ENCODE measurements at places on chromosomes 5 and 9.

DNA sequence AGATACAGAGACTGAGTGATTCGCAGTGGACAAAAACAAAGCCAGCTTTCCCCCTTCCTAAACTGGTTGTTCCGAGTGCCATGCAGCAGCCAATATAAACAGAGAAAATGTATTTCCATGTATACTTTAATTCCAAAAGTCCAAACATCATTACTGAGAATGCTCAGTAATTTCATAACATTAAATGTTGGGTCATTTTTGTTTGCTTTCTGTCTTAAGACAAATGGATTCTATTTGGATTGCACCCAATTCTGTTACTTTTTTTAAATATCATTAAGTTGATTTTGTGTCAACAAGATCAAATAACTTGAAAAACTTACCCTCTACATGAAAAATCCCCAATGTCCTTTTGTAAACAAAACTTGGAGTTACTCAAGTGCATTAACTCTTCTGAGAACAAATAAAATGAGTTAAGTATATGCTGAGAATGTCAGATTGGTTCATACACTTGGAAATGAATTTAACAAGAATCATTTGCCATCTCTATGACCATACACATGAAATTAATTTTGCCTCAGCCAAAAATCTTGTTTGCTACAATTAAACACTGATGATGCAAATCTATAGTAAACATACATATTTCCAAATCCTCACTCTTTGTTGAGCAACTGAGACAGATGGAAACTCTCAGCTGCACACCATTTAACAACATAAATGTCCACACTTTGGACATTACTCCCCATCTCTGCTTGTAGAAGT lies 19.4 kb downstream of the LURAP1L start:
- DNase-seq, result no peak

GRCh38 chr9:122318284-122318683 lies 52.5 kb upstream of the PTGS1 start:
- no peak for DNase-seq

GRCh38 chr9:107886826-107887225 lies 397.3 kb upstream of the KLF4 start:
- no peak for DNase-seq

DNA sequence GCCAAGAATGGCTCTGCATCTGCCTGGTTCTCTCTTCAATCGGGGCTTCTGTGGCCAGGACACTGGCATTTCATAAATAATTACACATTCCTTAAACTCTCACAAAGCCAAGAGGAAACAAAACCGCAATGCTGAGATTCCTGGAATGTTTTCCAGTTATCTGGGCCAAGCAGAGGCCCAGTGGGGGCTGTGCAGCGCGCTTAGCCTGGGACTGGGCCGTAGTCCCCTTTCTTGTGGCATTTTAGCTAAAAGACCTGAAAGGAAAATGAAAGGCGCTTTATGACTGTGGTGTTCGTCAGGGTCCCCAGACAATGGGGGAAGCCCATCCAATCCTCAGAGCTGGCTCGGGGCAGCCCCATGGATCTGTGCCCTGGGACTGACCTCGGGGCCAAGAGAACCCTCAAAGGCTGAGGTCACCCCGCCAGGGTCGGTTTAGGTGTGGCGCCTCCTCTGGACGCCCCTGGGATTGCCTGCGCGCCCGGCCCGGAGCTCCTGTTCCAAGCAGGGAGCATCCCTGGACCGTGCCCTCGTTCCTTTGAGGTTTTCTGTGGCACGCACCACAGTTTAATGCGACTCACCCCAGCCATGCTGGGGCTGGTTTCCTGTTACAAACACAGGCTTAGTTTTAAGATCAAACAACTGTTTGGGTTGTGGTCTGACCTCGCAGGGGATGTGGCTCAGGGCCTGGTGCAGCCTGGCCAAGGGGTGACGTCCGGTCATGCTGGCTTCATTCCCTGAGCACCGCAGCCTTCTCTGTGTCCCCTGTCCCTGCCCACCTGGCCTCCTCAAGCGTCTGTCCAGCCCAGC lies 51.5 kb upstream of the NKD2 start:
- DNase-seq, result no peak

GRCh38 chr5:57119031-57119430 lies 54.8 kb upstream of the GPBP1 start:
- no peak for DNase-seq

GRCh38 chr5:149852641-149853330 lies 91.8 kb downstream of the PDE6A start:
- no peak for DNase-seq

- DNase-seq, result no peak
These were observed 186.2 kb downstream of the DCP2 start for GRCh38 chr5:113162770-113163169.

DNA sequence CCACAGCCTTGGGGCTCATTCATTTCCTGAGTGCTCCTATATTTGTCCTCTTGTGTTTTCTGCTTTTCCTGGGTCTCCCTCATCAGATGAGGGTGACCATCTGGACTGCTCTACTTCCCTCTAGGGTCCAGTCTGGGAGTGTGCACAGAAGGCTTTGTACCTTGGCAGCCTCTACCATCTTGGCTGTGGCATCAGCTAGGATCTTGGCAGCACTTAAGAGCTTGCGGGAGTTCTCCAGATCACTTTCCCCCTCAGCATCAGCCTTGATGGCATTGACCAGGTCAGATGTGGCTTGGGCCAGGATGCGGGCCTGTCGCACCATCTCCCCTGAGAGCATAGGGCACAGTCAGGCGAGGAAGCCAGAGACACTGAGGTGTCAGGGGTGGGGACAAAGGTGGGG lies 15.8 kb downstream of the TLN1 start:
- DNase-seq, result no peak

DNA sequence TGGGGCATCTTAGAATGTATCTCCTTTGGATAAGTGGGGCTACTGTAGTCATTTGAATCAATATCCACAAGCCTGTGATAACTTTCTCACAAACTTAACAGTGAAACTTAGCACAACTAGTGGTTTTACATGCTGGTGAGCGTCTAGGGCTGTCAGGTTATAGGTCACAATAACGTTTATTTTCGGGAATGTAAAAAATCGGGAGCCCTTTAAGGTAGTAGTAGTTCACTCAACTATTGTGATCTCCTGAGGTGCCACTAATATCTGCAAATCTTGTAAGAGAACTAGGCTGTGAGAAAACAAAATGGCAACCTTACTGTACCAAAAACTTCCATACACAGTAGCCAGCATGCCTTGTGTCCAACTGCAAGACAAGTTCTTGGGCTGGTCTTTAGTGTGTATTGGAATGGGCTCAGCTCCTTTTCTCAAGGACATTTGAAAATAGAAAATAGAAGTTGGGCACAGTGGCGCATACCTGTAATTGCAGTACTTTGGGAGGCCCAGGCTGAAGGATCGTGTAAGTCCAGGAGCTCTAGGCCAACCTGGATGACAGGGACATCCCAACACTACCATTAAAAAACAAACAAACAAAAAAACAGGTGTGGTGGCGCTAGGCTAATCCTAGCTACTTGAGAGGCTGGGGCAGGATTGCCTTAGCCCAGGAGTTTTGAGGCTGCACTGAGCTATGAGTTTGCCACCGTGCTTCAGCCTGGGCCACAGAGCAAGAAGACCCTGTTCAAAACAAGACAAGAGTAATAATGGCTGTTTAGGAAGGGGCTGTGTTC lies 5.2 kb upstream of the PKN3 start:
- no peak for DNase-seq

GRCh38 chr5:134236318-134236717 lies 10.4 kb upstream of the PPP2CA start:
- DNase-seq, result no peak

- DNase-seq, result no peak
These were observed 101.9 kb downstream of the MTRR start for GRCh38 chr5:7970816-7971215.

GRCh38 chr5:77569409-77569808 lies 69.1 kb downstream of the OTP start:
- no peak for DNase-seq

DNA sequence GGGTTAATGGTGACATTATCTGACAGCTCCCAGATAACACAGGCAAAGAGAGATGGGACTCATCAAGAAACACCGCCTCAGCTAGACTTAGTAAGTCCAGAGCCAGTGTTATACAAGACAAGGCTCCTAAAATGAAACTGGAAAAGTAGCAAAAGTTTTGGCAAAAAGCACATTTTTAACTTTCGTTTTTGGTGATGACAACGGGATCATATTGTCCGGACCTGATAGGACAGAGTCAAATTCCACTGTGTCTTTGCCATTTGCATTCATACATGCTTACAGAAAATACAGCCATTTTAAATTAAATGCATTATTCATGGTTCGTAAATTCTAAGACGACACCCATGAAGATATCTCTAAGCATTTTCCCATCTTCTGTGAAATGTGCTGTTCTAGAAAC lies 152.1 kb downstream of the CRB2 start:
- no peak for DNase-seq

DNA sequence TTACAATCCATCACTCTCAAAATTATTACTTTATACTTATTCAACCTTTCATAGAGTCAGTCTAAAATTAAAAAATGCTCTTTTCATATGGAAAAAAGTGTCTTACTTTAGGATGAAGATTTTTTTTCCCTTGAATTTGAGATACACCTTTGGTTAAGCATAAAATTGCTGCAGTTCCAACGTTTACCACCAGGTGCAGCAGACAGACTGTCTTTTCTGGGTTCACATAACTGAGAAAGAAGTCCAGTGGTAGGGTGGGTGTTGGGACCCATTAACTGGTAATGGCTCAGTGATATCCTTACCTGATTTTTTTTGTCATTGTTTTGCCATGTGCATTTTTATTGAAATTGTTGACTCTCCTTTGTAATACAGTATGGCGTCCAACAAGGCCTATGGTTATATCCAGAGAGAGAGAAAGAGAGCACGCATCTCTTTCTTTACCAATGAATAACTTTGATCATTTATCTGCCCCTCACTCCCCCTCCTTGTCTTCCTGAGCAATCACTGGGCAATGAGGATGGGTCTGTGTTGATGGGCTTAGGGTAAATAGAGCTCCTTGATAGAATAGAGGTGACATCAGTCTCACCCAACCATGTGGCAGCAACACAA lies 98.4 kb downstream of the FBXL7 start:
- no peak for DNase-seq

DNA sequence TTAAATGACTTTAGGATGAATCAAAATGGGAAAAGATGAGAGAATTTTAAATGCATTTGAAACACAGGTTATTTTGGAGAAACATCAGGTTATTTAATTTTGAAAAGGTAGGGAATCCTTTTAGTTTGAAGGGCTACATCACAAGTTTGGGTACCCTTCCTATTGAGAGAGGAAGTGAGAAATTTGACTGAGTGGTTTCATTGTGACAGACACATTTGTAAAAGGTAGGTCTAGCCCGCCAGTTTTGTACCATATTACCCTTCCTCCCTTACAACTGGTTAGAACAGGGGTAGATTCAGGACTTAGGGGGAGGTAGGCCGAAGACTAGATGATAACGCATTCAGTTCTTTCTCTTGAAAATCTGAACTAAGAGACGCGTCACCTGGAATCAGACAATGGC lies 464.2 kb downstream of the EBF1 start:
- DNase-seq, result no peak

DNA sequence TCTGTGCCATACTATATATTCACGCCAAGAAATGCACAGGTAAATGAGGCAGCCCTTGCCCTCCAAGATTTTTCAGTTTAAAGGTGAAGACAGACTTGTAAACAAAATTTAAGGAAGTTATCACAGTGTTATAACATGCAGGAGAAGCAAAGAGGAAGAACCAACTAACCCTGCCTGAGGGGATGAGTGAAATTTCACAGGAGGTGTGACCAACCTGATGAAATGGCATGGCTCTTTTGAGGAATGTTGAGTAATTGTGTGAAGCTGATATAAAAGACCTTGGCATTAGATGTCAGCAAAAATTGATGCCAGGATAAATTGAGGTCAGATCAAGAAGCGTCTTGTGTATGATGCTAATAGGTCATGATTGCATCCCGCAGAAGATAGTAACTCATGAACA lies 86.5 kb downstream of the HCN1 start:
- no peak for DNase-seq

DNA sequence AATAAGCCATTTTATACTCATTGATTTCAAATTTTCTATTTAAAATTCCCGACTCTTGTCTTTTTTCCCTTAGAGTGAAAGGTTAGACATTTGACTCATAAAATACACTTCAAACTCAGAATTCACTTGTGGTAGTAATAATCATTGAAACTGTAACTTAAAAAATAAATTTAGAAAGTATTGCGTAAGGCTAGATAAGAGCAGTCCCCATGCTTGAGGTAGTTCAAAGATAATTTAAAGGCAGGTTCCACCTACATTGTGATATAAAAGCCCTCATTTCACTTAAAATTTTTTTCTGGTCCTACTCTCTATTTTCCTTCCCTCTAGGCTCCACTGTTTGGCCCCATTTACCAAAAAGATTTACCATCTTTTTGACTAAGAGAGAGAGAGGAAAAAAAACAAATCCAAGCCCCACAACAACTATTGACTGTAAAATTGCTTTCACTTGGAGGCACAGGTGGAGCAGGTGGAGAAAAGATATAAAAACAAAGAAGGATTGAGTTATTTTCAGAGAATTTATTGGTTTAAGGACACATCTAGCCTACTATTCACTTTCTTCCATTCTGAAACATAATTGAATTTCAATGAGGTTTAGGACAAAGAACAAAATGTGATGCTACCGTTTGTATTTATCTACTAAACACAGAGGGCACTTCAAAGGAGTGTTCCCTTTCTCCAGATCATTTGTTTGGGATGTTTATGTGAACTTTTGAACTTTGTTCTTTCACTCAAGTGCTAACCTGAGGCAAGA lies 61.0 kb downstream of the FBXO4 start:
- DNase-seq, result no peak

- DNase-seq, result no peak
These were observed 6.6 kb downstream of the ARL10 start for GRCh38 chr5:176371621-176372539.
